ENCODE measurements at places on chromosomes 16 and 17.

DNA sequence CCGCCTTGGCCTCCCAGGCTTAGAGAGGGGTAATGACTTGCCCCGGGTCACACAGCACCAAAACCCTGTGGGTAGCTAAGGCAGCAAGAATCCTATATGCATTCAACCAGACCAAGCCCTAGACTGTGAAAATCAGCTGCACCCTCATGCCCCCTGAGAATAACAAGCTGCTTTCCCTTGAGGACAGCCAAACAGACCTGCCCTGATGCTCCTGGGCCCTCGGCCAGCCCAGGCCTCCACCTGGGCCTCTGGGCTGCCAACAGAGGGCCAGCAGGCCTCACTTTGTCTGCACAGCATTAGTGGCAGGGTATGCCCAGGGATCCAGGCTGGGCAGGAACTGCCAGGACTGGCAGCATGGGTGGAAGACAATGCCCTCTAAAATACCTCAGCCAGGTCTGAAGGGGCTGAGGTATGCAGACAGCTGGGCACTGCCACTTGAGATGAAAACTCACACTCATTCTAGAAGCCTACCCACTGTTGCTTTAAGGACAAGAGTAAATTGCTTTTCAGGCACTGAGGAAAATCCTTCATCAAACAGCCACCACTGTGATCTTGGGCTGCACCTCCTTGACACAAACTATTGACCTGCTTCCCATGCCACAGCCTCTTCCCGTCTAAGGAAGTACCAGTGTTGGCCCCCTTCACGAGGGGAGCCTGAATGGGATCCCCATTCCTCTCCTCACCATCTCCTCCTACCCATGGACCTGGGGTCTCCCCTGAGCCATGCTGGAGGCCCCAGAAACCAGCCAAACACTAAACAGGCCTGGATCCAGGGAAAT is 8.8 kb downstream of the ST3GAL2 start:
- no peak for DNase-seq

- no peak for DNase-seq
Observed at GRCh38 chr17:13337151-13337550, 264.6 kb downstream of the HS3ST3A1 start.

- no peak for DNase-seq
Observed at GRCh38 chr16:86500708-86501510, 9.4 kb upstream of the FOXF1 start.

- DNase-seq: no peak
Observed at GRCh38 chr16:13984794-13985193, 64.8 kb downstream of the ERCC4 start.

GRCh38 chr16:1715220-1715619 is 9.2 kb downstream of the MAPK8IP3 start:
- no peak for DNase-seq

GRCh38 chr16:15874745-15875314 is 13.6 kb downstream of the CEP20 start:
- DNase-seq: peak; percentile 54

GRCh38 chr17:76736349-76737081 is 616 bp downstream of the SRSF2 start:
- DNase-seq: peak; percentile 77

DNA sequence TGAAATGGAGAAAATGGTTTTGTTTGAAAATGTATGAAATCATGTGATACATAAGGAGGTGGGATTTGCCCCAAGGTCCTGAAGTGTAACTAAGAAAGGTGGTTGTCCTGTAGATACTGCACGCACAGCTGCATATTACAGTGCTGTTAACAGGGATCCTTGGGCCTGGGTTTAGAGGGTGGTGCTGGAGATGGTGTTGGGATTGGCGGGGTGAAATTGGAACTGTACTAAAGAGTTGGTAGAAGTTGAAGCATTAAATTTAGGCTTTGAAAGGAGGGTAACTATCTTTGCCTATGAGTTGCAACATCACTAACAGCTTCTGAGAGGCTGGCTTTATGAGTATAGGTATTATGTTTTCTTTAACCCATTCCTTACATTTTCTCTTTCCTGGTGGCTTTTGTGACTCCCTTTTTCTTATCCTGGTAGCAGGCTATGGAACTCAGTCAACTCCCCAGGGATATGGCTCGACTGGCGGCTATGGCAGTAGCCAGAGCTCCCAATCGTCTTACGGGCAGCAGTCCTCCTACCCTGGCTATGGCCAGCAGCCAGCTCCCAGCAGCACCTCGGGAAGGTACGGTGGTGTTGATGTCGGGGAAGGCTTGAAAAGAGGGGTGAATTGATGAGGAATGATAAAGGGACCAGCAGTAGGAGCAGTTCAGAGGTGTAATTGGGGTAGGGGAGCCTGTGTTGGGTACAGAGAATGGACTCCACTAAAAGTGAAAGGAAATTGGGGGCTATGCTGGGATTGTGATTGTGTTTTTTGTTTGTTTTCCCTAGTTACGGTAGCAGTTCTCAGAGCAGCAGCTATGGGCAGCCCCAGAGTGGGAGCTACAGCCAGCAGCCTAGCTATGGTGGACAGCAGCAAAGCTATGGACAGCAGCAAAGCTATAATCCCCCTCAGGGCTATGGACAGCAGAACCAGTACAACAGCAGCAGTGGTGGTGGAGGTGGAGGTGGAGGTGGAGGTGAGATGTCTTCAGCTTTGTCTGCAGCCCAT is 3.8 kb downstream of the FUS start:
- no peak for DNase-seq

DNA sequence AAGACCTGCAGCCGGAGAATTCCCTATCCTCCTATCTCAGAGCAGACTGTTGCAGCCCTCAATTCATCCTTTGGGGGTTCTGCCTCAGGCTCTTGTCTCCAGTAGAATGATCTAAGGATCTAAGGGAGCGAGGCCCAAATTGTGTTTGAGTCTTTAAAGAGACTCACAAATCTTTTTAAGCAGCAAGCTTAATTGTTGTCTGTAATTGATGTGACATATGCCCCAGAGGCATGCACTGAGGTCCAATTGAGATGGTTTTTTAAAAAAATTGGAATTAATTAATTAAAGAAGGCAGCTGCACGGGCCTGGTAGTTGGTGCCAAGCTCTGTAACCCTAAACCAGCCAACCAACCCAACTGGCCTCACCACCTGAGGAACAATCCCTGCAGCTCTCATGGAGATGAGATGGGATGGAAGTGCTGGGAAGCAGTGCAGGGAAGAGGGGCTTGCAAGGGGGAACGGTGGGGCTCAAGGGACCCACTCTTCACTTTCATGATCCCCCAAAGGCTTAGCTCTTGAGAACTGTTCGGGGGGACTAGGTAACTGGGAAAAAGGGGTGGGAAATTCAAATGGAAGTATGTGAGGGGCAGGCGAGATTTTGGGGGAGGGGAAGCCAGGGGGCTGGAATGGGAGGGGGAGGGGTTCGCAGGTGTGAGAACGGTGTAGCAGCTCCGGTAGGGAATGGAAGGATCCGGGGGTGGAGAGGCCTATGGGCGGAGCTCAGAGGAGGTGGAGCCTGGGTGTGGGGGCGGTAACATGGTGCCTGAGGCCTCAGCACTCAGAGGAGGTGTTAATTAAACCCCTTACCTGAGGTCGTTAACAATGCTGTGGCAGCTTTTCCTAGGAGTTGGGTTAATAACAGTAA is 9.2 kb upstream of the ZNF652 start:
- no peak for DNase-seq

DNA sequence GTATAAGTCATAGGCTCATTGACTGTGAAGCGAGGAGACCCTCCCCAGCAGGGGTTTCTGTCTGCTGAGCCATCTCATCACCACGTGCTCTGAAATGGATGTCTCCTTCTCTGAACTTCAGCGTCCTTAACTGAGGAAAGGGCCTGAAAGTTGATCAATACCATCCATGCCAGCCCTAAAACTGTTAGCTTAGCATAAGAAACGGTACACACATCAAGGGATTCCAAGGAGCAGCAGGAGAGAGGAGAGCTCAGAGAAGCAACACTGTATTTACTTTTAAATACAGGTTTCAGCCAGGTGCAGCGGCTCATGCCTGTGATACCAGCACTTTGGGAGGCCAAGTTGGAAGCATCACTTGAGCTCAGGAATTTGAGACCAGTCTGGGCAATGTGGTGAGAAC is 248.9 kb upstream of the TNRC6C start:
- DNase-seq: no peak

DNA sequence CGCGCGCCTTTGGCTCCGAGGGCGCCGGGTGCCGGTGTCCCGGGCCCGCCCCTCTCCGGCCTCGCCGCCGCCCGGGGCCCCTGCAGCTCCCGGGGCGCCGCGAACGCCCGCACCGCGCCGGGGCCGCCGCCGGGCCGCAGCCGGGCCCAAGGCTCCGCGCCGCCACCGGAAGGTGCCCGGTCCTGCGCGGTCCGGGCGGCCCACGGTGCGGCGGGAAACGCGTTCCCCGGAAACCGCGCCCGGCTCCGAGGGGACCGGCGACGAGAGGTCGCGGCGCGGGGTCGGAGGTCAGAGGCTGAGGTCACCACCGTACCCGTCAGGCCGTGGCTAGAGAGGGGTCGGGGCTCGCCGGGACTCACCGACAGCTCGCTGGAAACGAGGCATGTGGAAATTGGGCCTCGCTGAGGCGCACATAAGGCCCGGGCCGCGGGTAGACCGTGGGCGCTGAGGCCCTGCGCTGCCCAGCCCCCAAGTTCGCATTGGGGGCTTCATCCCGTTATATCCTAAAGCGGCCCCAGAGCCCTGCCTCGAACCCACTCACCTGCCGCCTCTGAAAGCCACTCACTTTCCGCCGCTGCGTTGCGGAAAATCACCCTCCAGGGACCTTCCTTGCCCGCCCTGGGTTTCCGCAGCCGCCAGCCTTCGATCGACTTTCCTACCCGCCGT is at the start of gene DUS1L:
Gene DUS1L (minus strand): TSS at position 167 of the 666 bp plus-strand sequence. CDS start 745 bp downstream, outside the sequence.
- DNase-seq: peak; percentile 84

GRCh38 chr17:59510611-59511010 is 54.8 kb upstream of the DHX40 start:
- DNase-seq: no peak

DNA sequence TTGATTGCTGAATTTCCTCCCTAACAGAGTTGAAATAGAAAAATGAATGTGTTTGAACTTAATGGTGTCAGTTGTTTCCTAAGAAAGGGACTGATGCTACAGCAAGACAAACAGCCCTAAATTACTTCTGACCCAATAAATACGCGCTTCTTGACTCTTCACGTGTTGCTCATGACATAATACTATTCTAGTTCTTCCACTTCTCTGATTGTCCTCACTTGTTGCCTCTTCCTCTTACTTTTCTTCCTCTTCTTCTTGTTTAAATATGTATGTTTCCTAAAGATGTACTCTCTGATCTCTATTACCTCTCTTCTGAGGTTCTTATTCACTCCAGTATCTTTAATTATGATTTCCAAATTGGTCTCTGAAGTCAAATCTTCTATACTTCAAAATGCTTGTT is 32.4 kb downstream of the RNF43 start:
- DNase-seq: peak; percentile 50

GRCh38 chr16:84303023-84303422 is 8.3 kb downstream of the WFDC1 start:
- DNase-seq: no peak

- DNase-seq: no peak
Observed at GRCh38 chr17:81854974-81855774, 5.2 kb downstream of the P4HB start.

DNA sequence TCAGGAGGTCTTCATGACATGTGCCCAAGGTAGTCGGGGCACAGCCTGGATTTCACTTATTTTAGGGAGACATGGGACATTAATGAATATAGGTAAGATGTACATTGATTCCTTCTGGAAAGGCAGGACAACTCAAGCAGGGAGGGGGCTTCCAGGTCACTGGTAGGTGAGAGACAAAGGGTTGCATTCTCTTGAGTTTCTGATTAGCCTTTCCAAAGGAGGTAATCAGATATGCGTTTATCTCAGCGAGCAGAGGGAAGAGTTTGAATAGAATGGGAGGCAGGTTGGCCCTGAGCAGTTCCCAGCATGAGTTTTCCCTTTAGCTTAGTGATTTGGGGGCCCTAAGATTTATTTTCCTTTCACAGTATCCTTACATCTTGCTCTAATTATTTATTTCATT is 443.8 kb upstream of the EEF2KMT start:
- no peak for DNase-seq

- no peak for DNase-seq
Observed at GRCh38 chr16:12271006-12271405, 294.5 kb downstream of the SNX29 start.

DNA sequence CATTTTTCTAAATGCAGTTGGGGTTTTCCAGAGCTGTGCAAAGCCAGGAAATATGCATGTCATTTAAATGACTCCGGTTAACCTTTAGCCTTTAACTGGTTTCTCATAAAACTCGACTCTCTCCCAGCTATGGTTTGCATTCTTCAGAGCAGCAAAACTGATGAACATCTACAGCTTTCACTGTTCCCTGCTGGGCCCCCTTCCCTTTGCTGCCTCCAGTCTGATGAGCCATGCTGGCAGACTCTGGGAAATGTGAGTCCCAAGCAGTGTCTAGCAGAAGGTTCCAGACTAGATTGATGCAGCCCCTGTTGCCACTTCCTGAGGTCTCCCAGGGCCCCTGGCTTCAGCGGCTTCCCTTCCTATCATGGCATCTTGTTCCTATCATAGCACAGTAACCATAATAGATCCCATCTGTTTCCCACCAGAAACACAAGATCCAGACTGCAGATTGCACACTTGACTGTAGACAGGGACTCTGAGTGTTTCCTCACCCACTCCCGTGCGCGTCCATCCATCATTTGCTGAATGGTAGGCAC is 135.4 kb downstream of the CLEC16A start:
- peak; percentile 31 for DNase-seq

DNA sequence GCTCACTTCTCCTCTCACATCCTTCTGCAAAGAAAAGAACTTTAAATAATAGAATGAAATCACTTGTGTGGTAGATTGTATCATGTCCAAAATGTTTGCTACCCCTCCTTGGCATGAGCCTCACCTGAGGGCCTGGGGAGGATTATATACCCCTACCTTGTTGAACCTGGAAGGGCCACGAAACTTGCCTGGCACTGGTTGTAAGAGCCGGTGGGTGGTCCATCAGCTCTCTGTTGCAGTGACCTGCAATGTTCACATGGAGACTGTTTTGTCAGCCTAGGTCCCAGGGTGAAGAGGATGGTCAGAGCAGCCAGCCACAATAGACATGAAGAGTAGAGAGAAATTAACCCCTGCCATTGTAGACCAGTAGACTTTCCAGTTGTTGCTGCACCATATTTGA is 10.2 kb downstream of the RSAD1 start:
- DNase-seq: no peak

DNA sequence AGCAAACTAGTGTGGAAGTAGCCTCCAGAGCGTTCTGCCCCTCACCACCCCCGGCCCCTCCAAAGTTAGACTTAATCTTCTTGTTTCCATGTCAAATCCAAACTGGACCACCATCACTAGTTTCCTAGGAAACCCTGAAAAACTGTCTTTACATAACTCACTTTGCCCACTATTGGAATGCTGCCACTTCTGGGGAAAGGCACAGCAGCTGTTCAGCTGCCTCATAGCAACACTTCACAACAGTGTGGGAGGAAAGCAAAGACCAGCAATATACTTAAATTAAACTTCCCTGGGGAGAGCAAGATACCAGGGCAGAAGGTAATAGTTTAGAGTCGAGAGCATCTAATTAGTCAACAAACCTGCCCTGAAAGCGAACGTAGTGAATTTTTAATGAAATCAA is 452.2 kb downstream of the KCNJ2 start:
- DNase-seq: no peak

GRCh38 chr16:50718761-50719400 is 23.0 kb upstream of the CYLD start:
- DNase-seq: no peak
